ENCODE measurements at places on chromosomes 1 and 21.

DNA sequence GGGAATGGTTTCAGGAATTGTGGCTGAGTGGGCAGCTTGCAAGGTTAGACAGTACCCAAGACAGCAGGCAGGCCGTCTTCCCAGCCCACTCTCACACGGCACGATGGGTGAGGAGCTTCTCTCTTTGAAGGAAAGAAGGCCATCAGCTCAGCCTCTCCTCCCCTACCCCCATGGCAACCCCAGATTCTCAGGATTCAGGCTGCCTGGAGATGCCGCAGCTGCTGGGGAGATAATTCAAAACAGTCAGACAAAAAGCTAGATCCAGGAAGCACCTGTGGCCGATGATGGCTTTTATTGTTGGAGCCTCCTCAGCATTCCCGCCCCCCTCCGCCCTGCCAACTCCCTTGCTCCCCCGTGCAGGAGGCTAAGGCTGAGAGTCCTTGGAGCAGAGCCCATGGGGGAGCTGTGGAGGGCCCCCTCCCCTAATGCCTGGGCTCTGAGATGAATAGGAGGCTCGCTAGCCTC lies 220.5 kb downstream of the TRABD2B start:
- peak; percentile 73 for DNase-seq

DNA sequence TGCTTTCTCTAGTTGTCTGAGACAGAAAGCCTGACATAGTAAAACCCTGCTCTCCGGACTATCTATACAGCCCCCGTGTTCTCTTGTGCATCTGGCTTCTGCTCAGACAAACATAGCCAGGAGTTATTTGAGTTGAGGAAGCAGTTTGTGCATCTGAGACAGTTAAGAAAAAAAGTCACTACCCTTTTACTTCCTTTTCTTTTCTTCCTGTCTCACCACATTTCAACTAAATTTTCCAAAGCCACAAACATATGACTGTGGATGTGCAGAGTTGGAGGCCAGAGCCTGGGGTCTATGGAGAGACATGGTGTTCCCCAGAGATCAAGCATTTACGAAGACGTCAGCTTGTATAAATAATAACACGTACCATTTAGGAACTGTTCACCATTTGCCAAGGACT lies 158.5 kb upstream of the FGGY start:
- DNase-seq: no peak

GRCh38 chr1:160626509-160627342 lies 20.1 kb downstream of the SLAMF1 start:
- no peak for DNase-seq

- DNase-seq: no peak
Observed at GRCh38 chr21:41900401-41900800, 21.3 kb upstream of the PRDM15 start.

- DNase-seq: no peak
Observed at GRCh38 chr1:96164053-96164452, 557.5 kb upstream of the PTBP2 start.

GRCh38 chr1:177944016-177944949 lies 25.6 kb downstream of the SEC16B start:
- no peak for DNase-seq

GRCh38 chr21:41594268-41594667 lies 86.3 kb upstream of the TMPRSS2 start:
- DNase-seq: no peak

- no peak for DNase-seq
Observed at GRCh38 chr21:45601551-45601950, 42.0 kb upstream of the PCBP3 start.

DNA sequence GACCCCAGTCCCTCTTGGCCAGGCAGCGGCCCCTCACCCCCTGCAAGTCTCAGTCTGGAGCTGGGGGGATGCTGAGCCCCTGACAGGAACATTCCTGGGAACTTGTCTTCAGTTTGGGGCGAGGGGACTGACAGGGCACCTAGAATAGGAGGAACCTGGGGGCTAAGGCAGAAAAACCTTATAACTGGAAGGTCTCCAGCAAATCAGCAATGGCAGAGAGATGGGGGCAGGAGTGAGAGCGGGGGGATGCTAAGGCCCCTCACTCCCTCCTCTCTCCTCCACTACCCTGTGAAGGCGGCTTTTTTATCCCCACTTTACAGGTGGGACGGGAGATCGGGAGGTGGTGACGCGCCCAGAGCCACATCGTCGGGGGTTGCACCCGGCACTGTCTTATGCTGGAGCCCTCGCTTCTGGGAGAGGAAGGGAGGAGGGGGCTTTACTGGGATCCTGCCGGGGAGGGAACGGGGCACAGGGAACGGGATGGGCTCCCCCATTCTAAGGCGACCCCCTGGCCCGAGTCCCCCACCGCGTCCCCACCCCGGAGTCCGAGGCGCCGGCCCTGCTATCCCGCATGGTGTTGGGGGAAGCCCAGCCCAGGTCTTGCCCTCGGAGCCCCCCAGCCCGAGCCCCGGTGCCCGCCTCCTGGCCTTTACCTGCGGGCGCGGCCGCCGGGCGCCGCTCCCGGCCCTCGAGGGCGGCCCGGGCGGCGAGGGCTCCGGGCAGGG lies 456 bp downstream of the COL8A2 start:
- DNase-seq: no peak

GRCh38 chr1:232868793-232869491 lies 63.7 kb downstream of the MAP10 start:
- peak; percentile 65 for DNase-seq

GRCh38 chr1:228736844-228737445 lies 1.7 kb downstream of the RHOU start:
- no peak for DNase-seq

DNA sequence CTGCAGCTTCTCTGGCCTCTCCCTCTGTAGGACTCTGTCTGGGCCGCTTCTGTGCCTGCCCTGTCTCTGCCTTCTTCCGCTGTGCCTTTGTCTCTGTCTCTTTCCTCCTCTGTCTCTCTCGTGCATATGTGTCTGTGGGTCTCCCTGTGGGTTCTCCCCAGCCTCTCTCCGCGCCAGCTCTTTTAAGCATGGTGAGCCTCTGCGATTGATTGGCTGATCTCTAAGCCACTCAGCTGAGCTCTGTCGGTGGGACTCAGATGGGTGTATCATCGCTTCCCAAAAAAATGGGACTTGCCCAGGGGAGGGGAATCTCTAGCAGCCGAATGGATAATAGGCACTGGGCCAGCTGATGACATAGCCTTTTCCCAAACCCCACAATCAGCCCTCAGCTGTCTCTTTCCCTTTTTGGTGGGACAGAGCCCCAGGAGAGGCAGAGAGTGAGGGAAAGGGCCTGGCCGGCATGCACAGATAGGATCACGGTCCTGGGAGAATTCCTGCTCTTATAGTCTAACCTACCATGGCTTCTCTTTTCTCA lies at the start of gene ADAMTS4:
ADAMTS4 (minus strand) TSS at position 158 of the 535 bp plus-strand sequence. CDS start 427 bp downstream, outside the sequence.
- DNase-seq: no peak

- DNase-seq: no peak
Observed at GRCh38 chr1:156336242-156336641, 1.9 kb downstream of the CCT3 start.

DNA sequence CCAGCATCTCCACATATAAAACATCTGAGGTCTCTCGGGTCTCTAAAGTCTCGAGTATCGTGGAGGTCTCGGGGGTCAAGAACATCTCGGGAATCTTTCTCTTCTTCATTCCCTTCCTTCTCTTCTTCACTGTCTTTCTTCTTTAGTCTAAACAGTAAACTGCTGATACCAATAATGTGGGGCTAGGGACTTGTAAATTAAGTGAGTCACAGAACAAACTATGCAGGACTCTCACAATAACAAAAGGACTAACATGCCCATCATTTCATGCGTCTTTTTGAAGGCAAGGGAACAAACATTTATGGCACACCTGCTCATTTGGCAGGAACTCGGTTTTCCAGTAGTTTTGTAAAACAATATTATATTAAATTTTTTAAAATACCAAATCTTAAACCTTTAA lies 32.4 kb downstream of the PRPF38A start:
- no peak for DNase-seq

DNA sequence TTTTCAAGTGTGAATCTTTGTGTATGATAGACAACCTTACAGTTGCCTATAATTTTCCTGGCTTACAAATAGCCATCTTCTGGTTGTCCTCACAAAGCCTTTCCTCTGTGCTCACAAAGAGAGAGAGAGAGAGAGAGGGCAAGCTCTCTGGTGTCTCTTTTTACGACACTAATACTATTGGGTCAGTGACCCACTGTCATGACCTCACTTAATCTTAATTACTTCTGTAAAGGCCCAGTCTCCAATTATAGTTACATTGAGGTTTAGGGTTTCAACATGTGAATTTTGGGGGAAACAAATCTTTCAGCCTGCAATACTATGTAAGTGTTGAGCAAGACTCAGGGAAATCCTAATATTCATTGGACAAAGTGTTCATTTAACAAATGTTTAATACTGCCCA lies 167.4 kb upstream of the COL11A1 start:
- no peak for DNase-seq
